ENCODE measurements at places on chromosomes 12 and 14. TPM values are rescaled to one million over a fixed set of nuclear protein-coding genes. Genes with fewer than 3 reads are reported as not detected.

MYL6B gene
- 56.4 TPM for total RNA-seq

TTC6 gene
- not detected for total RNA-seq

CLMN gene
- 1.6 TPM for total RNA-seq

RTL1 gene
- not detected for total RNA-seq

SERPINA12 gene
- total RNA-seq = not detected

FERMT2 gene
- total RNA-seq = 153 TPM

COL2A1 gene
- total RNA-seq = not detected

TEX52 gene
- not detected for total RNA-seq
